Glomerular endothelial cell (primary cell): ENCODE measurements at places on chromosomes 2 and 18. TPM values are rescaled to one million over a fixed set of nuclear protein-coding genes. Genes with fewer than 3 reads are reported as not detected.

The ATG16L1 gene
- total RNA-seq = 18.2 and 21.9 TPM in 2 replicates

The MGAT4A gene
- total RNA-seq = 60.4 and 68.4 TPM in 2 replicates

The ZRANB3 gene
- total RNA-seq = 1.9 and 2.2 TPM in 2 replicates

The SAG gene
- total RNA-seq = not detected in 2 replicates

The EFHD1 gene
- 1.6 and 1.9 TPM in 2 replicates for total RNA-seq

The MC4R gene
- total RNA-seq = not detected in 2 replicates
